ENCODE measurements at places on chromosomes 2 and 18. TPM values are rescaled to one million over a fixed set of nuclear protein-coding genes. Genes with fewer than 3 reads are reported as not detected.

Gene SALL3
- not detected for total RNA-seq

Gene KCNG2
- total RNA-seq = 4.7 TPM

Gene GDF7
- total RNA-seq = not detected

Gene CTIF
- 14.9 TPM for total RNA-seq

Gene ALK
- not detected for total RNA-seq

Gene CHRNG
- 3.3 TPM for total RNA-seq

Gene C18orf32
- 39.6 TPM for total RNA-seq

Gene CAVIN2
- total RNA-seq = 16.9 TPM

Gene GALNT3
- total RNA-seq = 3.6 TPM

Gene CRYBA2
- not detected for total RNA-seq

Gene SLC25A52
- total RNA-seq = not detected

Gene NMUR1
- total RNA-seq = not detected

Gene LTBP1
- 334 TPM for total RNA-seq

Gene TMEM178A
- 1.8 TPM for total RNA-seq

Gene SP5
- total RNA-seq = not detected

Gene IL1RN
- total RNA-seq = 0.13 TPM

Gene STAT4
- 0.64 TPM for total RNA-seq

Gene KCNF1
- total RNA-seq = 0.26 TPM

Gene MYO5B
- total RNA-seq = 2.3 TPM

Gene DIPK1C
- not detected for total RNA-seq

Gene MAP4K4
- 83.9 TPM for total RNA-seq
